ENCODE measurements at places on chromosomes 4 and X.

GRCh38 chr4:96136056-96136455 lies 296.2 kb downstream of the PDHA2 start:
- no peak for DNase-seq

DNA sequence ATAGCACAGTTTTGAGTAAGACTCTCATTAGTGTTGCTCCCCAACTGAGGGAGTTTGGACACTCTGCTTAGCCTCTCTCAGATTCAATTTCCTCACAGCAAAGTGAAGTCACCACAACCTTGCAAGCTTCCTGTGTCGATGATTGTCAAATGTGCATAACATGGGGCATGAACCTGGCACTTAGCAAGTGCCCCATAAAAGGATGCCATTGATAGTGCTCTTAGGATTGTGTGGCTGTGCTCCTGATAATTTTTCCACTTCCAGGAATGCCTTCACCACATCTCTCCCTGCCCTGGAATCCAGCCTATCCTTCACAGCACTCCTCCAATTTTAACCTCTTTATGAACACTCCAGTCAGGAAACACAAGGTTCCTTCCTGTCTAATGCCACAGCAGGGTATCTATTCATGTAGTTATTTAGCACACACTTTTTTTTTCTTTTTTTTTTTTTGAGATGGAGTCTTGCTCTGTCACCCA lies 309.4 kb downstream of the PPP3CA start:
- no peak for DNase-seq

- DNase-seq: no peak
These were observed 34.3 kb downstream of the COL4A5 start for GRCh38 chrX:108473979-108474378.

- DNase-seq: peak; percentile 57
These were observed at the start of gene SOWAHD for GRCh38 chrX:119757979-119758730. Gene SOWAHD (plus strand): TSS chrX:119758588. CDS start chrX:119758668, 80 bp downstream.

Measured in NCI-H510A (cell line).